Tibial nerve (tissue), 4 donors: ENCODE measurements at places on chromosomes 3 and 15.

- no peak for DNase-seq
These were observed 85.1 kb downstream of the ZBTB20 start for GRCh38 chr3:115062009-115062408.

DNA sequence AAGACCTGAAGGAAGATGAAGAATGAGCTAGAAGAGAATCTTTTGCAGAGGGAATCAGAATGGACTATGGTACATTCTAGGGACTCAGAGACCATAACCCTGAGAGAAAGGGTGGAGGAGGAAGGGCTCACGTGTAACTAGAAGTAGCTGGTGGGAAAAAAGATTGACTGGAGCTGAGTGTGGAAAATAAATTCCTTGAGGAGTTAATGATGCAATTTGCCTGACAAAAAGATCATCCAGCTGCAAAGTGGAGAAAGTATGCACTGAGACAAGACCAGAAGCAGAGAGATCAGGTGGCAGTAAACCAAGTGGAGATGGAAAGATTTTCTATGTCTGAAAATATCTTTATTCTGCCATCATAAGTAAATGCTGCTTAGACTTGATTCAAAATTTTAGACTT is 52.9 kb upstream of the TBL1XR1 start:
- no peak for DNase-seq

DNA sequence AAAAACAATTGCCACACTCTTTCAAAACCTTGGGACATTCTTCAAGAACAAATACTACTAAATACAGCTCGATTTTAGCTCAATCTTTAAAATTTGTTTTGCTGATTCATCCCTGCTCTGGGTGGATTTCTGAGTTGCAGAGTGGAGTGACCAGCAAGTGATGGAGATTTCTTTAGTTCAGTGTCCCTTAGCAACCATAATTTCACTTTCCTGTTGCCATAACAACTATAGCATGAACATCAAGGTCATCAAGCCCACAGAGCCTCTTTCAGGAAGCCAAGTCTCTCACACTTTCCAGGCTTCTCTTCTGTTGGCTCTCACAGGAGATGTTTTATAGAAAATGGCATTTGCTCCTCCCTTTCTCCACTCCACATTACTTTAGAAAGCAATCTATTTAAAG is 597.2 kb upstream of the ADAMTS9 start:
- no peak for DNase-seq

DNA sequence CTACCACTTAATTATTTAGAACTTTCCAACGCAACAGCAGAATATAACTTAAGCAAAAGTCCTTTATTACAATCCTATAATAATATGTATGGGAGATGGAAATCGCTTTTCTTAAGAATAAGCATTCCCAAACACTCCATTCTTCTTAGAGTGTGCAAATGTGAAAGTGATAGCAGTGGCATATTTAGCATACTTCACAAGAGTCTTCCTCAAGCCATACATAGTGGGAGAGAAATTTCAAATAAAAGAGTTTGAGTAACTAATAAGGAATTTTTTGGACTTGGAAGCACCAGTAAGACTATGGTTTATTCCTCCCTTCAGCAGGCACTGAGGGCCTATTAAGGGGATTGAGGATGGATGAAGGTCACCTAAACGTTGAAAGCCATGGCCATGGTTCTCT is 22.1 kb upstream of the BNC1 start:
- DNase-seq: no peak

- DNase-seq: no peak
These were observed 722.0 kb upstream of the CFAP20DC start for GRCh38 chr3:59771768-59772181.

- no peak for DNase-seq
These were observed 2.1 kb downstream of the ZKSCAN7 start for GRCh38 chr3:44557074-44557473.

DNA sequence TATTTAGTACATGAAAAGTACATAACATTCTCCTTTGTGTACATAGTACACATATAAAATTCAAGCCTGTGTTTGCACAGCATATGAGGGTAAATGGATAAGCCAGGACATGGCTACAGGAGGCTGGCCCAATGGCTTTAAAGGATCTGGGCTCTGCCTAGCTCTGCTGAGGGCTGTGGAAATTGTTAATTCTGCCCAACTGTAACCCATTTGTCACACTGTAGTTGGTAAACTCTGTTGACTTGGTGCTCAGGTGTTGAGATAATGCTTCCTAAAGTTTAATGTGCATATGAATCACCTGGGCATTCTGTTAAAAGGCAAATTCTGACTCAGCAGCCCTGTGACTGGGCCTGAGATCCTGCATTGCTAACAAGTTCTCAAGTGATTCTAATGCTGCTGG is 196.5 kb upstream of the ZPLD1 start:
- DNase-seq: no peak

GRCh38 chr3:38552364-38552763 is 56.2 kb downstream of the EXOG start:
- no peak for DNase-seq

- no peak for DNase-seq
These were observed 10.3 kb downstream of the DZIP3 start for GRCh38 chr3:108599677-108600409.
